ENCODE measurements at places on chromosomes 3 and 15.
A peak's percentile ranks its signal among the peaks of the same experiment; 100 is the strongest.

- DNase-seq: no peak
Measured at GRCh38 chr15:28109626-28110455, 10.7 kb upstream of the OCA2 start.

- DNase-seq: no peak
Measured at GRCh38 chr3:167066977-167067786, 312.9 kb downstream of the ZBBX start.

DNA sequence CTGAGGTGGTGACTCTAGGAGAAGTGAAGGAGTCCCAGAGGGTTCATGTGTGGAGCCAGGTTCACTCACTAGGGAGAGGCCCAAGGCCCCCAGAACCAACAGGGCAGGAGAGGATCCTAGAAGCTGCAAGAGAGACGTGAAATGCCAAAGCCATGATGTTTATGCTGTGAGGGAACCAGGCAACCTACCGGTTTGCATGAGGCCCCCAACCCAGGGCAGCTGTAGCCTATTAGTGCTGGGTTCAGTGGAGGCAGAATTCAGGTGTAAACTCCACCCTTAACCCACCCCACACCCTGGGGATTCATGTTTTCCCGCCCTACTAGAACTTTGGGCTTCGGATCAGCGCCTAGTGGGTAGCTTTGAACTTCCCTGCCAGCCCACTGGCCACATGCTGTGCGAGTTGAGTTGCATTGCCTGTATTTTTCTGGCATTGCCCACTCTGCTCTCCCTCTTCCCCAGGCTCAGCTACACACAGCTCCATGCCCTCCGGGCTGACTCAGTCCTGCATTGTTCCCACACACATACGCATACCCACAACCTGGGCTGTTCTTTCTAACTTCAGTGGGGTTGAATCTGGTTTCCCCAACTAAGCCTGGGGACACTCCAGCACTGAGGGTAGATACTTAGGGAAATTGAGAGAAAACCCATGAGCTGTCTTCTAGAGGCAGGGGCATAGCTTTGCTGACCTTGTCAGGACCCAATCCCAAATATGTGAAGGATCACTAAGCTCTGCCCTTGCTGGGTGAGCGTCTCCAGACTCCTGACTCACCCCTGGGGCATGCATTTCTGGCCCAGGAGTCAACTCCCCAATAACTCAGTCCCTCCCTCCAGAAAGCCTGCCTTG, 2.0 kb upstream of the ZBTB47 start:
- peak; percentile 77 for DNase-seq

DNA sequence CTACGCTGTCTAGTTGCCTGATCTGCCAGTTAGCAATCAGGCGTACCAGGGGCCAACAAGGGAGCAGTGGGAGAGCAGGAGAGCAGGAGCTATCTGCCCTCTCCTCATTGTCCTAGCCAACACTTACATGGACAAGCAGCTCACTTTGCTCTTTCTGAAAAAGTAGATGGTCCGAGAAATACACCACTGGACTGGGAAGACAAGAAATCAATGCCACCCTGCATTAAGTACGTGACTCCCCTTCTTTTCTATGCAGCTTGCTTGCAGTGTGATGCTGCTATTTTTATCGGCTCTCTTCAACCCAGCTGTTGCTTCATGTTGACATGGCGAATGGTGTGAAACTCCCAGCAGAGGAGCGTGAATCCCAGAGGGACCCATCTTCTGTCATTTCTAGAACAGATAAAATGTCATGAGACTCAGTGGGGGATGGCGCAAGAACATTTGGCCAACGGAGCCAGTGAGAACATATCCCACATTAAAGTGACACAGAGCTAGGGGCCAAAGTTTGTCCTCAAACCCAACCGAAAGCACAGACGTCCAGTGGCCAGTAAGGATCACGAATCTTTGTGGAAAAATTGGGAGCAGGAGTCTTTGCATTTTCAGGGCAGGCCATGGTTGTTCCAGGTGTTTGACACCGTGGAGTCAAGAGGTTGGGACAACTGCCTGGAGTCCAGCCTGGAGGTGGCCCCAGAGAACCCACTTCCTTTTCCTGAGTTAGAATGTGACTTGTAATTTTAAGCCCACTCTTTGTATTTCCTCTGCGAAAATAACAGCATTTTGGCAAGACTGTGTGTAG, 53.7 kb upstream of the MEF2A start:
- no peak for DNase-seq

- DNase-seq: no peak
Measured at GRCh38 chr3:77524946-77525682, 485.2 kb downstream of the ROBO2 start.

DNA sequence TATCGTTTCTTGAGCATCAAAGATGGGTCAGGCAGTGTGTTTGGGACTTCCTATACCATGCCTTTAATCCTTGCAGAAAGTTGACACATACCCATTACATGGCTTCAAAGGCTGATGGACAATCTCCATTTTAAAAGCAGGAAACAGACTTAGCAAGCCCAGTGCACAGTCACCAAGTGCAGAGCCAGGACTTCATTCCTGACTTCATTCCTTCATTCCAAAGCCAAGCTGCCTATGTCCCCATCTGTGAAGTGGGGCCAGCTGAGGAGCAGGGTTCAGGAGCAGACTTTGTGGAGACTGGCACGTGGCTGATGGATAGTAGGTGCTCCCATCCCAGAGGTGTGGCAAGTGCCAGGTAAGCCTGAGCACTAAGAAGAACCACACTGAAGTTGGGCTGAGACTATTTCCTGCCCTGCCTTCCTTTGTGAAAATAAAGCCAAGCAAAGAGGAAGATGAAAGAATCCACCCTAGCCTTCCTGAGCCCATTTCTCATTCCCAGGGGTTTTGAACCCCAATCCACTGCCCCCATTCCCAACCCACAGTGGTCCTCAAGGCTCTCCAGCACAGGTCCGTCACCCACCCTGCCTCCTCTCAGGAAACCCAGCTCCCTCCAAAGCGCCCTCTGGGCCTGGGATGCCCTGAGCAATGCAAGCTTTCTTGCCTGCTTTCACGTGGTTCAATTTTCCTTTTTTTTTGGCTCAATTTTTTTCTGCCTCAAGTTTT, 1.8 kb downstream of the CX3CR1 start:
- no peak for DNase-seq

GRCh38 chr3:17444865-17445264, 297.6 kb downstream of the TBC1D5 start:
- DNase-seq: no peak

GRCh38 chr3:113565555-113565954, 33.2 kb downstream of the SIDT1 start:
- no peak for DNase-seq

DNA sequence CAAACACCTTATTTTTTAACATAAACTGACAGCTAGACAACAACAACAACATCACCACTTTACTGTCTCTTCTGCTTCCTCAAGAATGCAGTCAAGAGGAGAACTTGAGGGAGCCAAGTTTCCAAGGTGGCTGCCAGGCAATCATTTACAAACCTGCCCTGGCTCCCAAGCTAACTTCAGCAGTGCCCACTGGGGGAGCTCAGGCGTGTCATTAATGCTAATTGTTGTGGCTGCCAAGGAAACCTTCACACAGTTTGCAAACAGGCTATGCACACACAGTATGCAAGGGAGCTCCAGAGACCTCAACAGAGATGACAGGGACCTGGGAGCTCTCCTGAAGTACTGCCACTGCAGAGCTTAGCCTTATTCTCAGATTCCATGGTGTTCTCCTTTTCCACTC, 2.1 kb downstream of the DZIP1L start:
- DNase-seq: no peak

DNA sequence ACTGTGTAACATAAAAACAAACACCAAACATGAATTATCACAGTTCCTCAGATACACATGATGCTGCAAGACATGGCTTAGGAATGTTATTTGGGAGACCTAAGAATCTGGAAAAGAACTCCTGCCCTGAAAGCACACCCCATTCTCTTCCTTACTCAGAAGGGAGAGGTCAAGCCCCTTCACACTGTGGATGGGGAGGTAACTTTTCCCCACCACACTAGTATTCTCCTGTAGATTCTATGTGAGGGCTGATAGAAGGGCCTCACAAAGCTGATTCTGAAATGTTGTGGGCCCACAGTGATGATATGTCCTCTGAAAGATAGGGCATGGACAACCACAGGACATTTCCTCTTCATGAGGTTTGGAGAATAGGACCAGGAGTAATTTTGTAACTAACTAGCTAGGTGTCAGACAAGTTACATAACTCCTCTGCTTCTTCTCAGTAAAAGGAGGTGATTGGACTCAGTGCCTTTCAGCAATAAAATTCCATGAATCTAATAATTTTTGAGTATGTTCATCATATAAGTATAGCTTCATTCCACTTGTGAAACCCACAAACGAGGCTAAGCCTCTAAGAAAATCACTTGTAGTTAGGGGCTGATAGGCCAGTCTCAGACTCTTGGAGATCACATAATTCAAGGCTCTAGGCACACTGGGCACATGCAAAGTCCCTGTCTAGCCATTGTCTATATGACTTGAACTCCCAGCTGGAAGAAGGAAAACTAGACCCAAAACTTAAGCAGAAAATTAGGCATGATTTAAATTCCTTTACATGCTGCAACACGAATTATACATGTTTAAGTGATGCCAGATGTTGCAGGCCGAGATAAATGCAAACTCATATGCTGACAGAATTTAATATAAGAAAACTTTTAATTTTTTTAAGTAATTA, 7.5 kb downstream of the PTX3 start:
- peak; percentile 85 for DNase-seq

GRCh38 chr3:25380222-25380739, 47.8 kb upstream of the RARB start:
- no peak for DNase-seq

DNA sequence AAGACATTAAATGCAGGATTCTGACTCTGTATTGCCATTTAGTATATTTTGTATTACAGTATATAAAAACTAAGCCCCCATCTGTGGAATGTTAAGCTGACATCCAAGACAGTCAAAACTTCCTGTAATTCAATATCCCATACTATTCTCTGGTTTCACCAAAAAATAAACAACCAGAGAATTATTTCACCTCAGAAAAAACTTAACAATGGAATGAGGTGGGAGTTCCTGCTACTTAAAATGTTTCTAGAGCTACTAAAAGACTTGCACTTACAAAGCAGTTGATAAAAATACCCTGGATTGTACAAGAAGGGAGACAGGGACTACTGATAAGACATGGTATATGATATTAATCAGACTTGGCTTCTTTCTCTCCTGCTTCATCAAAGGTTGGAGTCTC, 8.3 kb downstream of the ARL13B start:
- DNase-seq: peak; percentile 35

DNA sequence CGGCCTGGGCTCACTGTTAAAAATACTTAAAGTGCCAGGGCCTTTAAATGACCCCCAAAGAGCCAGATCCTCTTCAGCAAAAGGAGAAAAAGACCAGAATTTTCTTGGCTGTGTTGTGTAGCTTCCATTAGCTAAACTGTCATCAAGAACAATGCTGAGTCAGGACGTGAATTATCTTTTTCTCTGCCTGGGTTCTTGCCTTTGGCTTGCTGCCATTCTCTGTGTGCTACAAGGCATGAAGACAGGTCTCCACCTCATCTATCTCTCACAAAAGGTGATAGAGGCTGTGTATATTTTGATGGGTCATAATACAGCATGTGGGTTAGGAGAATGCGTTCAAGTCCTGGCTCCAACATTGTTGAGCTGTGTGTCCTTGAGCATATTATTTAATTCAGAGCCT, 52.4 kb upstream of the SELENOK start:
- no peak for DNase-seq

DNA sequence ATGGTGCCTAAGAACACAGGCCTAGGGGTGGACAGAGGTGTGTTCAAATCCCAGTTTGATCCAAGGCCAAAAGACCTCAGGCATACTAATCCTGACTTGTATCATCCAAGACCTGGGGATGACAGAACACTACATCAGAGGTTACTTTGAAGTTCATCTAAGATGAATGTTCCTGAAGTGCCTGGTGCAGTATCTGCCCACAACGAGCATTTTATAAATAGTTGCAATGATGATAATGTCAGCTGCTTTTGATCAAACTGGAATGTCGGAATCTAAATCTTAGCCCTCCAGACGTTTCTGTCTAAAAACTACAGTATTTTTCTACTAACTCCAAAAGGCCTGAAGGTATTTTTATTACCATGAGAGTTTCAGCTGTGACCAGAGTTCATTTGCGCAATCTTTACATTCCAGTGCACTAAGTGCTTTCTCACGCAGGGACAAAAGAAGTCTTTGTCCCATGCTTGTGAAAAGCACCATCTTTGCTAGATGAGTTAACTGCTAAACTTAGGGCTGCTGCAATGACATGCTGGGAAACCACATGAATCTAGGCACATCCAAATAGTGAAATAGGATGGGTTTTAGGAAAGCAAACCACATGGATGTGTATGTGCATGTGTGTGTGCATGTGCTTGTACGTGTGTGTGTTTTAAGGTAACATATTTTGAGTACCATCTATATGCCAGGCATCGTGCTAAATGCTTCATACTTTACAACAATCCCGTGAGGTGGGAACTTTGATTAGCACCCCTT, 18.1 kb downstream of the ANXA2 start:
- DNase-seq: peak; percentile 96

- DNase-seq: no peak
Measured at GRCh38 chr3:88033079-88033478, 25.7 kb downstream of the CGGBP1 start.

DNA sequence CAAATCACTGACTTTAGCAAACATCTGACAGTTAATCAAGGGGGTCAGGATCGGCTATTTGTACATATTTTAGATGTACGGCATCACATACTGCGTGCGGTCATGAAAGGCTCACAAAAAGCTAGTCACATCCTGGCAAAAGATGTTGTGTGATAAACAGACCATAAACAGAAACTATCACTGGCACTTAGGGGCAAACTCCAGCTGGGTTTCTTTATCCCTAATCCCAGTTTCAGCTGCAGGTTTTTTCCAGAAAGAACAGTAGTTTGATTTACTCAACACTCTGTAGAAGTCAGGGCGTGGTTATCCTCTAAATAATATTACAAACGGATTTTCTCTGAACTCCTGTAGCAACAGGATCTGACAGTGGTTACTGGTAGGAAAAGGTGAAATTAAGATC, 112.4 kb upstream of the BHLHE40 start:
- peak; percentile 31 for DNase-seq

DNA sequence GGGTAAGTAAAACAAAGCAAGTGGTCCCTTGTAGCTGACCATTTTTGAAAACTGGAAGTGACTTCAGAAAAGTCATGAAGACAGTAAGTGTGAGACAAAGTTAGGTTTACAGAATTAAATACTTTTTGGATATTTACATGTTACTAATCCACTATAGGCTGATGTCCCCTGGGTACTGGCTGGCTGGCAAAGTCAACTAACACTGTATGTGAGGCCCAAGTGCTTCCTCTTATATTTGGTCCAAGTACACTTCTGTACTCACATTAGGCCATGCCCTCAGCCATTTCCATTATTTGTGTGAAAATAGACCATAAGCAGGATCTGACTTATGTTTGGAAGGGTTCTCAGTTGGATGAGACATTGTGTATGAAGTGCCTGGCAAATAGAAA, 5.5 kb upstream of the LEKR1 start:
- no peak for DNase-seq

DNA sequence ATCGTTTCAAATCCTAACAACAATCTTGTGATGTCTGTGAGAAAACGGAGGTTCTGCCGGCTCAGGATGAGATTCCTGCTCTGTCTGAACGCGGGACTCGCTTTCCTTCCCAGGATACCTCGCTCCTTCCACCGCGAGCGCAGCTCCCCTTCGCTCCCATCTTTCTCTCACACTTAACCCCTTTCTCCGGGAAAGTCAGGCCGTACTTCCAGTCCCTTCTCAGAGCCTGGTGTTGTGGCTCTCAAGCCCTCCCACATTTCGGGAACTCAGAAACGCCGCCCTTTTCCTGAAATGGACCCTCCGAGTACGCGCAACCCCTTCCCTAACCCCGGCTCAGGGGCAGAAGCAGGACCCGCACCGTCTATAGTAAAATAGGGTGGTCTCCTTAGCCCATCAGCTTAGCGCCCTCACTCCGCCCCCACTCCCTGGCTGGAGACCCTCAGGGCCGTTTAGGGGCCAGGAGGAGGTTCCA, 378 bp upstream of the FEM1B start:
- peak; percentile 68 for DNase-seq

- DNase-seq: no peak
Measured at GRCh38 chr3:172560586-172560985, 37.4 kb upstream of the TNFSF10 start.

Data from fibroblast of the aortic adventitia (primary cell).